Muscle of leg (tissue), 16 donors: ENCODE measurements at places on chromosomes 7 and 10. TPM values are rescaled to one million over a fixed set of nuclear protein-coding genes. Genes with fewer than 3 reads are reported as not detected.
A peak's percentile ranks its signal among the peaks of the same experiment; 100 is the strongest.

- peak; percentile 93 for DNase-seq
Measured at GRCh38 chr7:55065079-55065478, 46.3 kb downstream of the EGFR start.

Gene KAZALD1
- total RNA-seq = 60.2 TPM

Gene SFTPA1
- not detected for total RNA-seq

DNA sequence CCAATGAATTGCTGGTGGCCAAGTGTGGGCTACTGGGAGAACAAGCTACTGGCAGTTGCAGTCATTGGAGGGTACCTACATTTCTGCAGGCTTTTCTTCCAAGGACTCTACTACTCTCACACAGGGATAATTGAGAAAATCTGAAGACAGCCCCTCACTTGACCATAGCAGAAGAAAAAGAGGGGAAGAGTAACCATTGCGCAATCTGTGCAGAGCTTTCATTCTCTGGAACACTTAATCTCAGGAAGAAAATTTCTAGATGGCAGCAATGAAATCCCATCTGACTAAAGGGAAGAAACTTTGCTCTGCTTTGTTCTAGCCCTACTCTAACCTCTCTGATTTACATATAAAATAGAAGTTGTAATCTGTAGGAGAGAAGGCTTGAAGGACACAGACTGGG is 1239.6 kb upstream of the SORCS1 start:
- no peak for DNase-seq

Gene PCLO
- total RNA-seq = 0.27 TPM

- no peak for DNase-seq
Measured at GRCh38 chr10:13649844-13650520, 63.2 kb downstream of the PRPF18 start.

DNA sequence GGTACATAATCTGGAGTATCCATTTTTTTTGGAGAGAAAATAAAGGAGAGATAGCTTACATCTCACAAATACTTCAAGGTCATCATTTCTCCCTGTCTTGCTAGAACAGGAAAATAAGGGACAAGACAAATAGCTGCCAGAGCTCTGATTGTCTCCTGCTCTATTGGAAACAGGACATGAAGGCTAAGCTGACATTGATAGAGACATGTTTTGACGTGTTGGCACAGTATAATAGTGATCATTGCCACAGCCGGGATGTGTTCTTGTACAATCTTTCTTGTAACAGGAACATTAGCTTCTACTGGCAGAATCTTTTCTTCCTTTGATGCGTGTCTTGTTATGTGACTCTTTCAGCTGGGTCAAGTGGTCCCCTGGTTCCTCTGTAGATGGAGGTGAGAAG is 279.3 kb upstream of the MTPN start:
- no peak for DNase-seq

Gene FGFBP3
- 0.84 TPM for total RNA-seq

- no peak for DNase-seq
Measured at GRCh38 chr10:120262857-120263547, 194.0 kb upstream of the PLPP4 start.

- peak; percentile 9 for DNase-seq
Measured at GRCh38 chr10:14163377-14164086, 167.2 kb downstream of the FRMD4A start.

GRCh38 chr7:21642422-21642821 is 99.6 kb downstream of the DNAH11 start:
- no peak for DNase-seq

DNA sequence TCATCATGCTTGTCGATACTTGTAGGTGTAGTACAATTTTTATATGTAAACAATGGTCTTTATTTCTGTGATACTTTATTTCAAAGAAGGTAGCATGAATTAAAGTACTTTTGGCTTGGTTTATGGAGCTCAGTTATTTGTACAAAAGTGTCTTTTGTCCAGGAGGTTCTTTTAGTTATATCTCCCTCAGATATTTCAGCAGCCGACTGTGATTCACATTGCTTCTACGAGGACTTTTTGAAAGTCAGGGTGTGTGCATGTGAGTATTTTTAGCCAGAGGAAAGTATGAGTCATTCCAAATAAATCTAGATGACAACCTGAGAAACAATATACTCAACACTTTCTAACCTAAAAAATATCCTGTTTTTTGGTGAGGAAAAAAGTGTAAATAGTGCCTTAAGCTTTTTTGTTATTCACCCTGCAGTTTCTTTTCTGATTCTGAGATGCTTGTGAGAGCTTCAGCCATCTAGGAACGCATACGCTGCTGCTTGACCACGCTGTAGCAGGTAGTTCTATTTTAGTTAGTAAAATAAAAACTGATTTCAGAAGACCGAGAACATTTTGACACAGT is 595 bp upstream of the SUN1 start:
- DNase-seq = peak; percentile 93

GRCh38 chr10:44126291-44126717 is 258.6 kb downstream of the CXCL12 start:
- DNase-seq = peak; percentile 67

GRCh38 chr10:47253651-47254375 is 46.2 kb upstream of the GDF10 start:
- peak; percentile 27 for DNase-seq
